AG09319 (cell line): ENCODE measurements at places on chromosomes 1 and 21.

DNA sequence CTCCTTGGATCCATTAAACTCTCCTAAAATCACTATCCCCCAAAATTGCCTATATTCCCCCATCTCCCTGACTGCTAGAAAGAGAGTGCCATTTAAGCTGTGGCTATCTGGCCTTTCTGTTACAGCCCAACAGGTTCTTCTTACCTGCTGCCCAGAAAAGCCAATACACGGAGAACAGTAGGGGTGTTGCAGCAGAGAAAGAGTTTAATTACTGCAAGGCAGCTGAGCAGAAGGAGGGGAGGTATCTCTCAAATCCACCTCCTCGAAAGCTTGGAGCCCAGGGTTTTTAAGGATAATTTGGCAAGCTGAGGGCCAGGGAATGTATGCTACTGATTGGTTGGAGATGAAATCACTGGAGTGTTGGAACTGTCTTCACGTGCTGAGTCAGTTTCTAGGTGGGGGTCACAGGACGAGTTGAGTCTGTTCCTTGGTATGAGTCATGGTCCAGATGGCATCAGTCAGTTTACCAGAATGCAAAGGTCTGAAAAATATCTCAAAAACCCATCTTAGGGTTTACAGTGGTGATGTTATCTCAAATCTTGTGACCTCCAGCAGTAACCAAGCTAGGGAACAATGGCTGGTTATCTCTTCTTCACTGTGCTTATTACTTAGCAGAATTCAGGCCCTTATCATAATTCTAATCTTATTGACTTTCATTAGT is 89.8 kb downstream of the SMYD3 start:
- no peak for DNase-seq

GRCh38 chr21:17859661-17860060 is 40.5 kb upstream of the C21orf91 start:
- DNase-seq, result no peak

GRCh38 chr1:87894062-87894461 is 565.4 kb downstream of the LMO4 start:
- DNase-seq, result no peak

DNA sequence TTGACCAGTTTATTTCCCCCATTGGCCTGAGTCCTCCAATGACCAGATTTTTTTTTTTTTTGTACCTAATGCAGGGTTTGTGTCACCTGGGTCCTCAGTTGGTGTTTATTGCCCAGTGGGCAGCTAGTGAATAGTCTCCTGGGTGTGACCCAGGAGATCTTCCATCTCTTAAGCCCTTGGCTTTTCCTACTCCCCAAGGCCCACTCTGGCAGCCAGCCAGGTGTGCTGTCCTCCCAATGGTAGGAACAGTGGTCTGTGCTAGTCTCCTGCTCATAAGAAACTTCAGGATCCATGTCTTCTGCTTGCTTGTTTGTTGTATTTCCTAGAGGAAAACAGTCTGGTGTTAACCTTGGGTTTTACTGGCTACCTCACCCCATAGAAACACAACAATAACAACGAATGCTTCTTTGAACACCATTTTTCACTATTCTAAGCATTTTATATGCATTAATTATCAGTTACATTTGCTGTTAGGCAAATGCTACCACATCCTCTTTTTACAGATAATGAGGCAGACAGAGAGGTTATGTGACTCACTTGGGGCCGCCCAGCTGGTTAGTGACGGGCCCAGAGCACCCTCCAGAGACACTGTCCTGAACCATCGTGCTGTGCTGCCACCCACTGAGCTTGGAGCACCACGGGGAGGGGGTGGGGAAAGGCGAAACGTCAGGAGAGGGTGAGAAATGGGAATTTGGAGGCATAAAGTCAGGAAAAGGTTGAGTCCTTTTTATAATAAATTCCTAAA is 107.5 kb downstream of the HIVEP3 start:
- DNase-seq, result no peak

- no peak for DNase-seq
Measured at GRCh38 chr1:172219966-172220365, 200.5 kb upstream of the C1orf105 start.

DNA sequence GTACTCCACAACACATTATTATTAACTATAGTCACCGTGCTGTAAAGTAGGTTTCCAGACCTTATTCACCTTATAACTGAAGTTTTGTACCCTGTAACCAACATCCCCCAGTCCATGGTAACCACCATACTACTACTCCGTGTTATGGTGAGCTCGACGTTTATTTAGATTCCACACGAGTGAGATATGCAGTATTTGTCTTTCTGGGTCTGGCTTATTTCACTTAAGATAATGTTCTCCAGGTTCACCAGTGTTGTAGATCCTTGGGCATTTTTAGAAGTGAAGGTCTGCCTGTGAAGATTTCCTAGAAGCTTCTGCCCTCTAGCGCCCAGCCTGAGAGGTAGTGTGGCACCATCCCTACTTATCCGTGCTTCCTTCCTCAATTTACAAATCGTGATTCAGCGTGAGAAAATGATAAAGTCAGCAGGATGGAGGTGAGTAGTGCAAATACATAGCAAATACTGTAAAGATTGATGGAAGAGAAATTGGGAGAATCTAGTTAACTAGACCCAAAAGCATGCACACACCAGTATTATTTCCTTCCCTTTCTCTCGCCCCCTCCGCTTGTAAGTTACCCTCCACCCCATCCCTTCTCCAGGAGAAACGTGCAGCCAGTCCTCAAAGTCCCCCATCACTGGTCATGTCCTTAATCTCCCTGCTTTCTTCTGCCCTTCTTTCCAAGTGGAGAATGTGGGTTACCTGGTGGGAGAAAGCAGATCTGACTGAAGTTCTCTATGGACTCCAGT is 36.0 kb upstream of the DISC1 start:
- peak; percentile 49 for DNase-seq

DNA sequence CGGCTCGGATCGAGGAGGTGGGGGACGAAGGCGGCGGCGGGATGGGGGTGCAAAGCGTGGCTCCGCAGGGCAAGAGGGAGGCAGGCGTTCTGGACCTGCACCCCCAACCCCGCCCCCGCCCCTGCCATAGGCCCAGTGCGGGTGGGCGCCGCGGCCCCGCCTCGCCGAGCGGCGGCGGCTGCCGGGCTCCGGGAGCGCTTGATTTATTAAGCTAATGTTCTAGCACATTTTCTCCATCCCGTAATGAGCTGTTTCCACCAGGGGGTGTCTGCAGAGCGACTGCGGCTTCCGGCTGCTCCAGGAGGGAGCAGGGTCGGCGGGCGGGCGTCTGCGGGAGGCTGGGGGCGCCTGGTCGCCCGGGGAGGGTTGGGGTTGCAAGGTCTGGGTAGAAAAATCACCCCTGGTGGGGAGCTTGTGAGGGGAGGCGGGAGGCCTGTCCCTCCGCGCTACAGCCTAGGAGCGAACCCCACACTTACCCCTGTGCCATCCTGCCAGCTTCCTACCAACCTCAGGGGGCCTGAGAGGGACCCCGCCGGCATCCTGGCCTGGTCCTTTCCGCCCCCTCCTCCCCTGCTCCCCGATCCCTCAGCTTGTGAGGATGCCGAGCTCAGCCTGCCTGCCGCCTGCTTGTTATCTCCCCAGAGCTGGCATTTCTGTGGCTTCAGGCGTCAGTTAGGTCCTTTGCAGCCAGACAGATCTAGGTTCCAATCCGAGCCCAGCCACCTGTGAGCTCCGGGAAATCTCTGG is 48.5 kb upstream of the ACOT11 start:
- no peak for DNase-seq

DNA sequence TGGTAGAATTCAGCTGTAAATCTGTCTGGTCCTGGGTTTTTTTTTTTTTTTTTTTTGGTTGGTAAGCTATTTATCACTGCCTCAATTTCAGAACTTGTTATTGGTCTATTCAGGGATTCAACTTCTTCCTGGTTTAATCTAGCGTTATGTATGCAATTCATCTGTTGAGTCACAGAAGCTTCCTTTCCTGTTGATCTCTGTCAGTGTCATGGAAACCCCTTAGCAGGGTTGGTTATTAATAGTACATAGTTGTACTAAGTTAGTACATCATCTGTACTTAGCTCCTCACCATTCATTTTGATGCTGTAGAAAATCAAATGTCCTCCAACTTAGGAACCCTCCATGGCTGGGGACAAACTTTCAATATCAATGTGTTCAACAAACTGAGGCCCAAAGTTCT is 51.0 kb upstream of the BARHL2 start:
- no peak for DNase-seq

DNA sequence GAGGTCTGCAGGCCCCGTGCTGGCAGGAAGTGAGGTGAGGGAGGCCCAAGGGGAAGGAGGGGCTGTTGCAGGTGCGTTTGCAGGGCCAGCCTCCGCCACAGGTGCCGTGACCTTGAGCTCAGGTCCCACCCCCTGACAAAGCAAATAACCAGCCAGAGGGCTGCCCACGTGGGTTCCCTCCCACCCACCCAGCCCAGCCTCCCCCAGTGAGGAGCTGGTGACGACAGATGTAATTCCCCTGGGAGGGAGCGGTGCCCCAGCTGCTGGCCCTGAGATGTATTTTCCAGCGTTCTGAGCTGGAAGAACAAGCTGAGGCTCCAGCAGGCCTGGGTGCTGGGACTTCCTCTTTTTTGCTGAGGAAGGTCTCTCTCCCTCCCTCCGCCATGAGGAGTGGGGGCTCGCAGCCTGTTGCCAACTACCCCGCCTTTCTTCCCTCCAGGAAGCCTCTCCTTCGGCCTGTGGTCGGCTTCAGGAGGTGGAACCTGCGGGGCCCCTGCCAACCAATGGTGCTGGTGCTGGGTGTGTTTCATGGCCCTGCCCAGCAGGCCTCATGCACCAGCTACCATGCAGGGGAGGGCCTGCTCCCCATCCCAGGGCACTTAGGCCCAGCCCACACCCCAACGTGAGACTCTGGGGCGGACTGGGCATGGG is 153.2 kb downstream of the PRDM16 start:
- DNase-seq, result no peak

- no peak for DNase-seq
Measured at GRCh38 chr1:146012703-146013558, 8.6 kb downstream of the HJV start.

GRCh38 chr21:23016617-23017016 is 2018.4 kb downstream of the NCAM2 start:
- no peak for DNase-seq

DNA sequence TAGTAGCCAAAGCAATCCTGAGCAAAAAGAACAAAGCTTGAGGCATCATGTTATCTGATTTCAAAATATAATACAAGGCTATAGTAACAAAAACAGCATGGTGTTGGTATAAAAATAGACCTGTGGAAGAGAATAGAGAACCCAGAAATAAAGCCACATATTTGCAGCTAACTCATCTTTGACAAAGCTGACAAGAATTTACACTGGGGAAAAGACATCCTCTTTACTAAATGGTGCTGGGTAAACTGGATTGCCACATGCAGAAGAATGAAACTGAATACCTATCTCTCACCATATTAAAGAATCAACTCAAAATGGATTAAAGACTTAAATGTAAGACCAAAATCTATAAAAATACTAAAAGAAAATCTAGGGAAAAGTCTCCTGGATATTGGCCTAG is 59.5 kb upstream of the CD55 start:
- no peak for DNase-seq

- no peak for DNase-seq
Measured at GRCh38 chr1:101136271-101136670, 100.5 kb upstream of the S1PR1 start.

GRCh38 chr21:33945652-33946270 is 30.2 kb upstream of the ATP5PO start:
- no peak for DNase-seq

GRCh38 chr21:35428937-35429336 is 379.8 kb upstream of the RUNX1 start:
- no peak for DNase-seq

GRCh38 chr1:179311149-179311700 is 17.6 kb downstream of the SOAT1 start:
- no peak for DNase-seq

GRCh38 chr1:209597499-209597898 is 14.0 kb downstream of the CAMK1G start:
- DNase-seq, result no peak

DNA sequence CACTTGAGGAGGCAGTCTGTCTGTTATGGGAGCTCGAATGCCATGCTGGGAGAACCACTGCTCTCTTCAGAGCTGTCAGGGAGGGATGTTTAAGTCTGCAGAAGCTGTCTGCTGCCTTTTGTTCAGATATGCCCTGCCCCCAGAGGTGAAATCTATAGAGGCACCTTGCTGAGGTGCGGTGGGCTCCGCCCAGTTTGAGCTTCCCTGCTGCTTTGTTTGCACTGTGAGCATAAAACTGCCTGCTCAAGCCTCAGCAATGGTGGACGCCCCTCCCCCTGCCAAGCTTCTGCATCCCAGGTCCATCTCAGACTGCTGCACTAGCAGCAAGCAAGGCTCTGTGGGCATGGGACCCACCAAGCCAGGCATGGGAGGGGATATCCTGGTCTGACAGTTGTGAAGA is 247.5 kb downstream of the LMX1A start:
- no peak for DNase-seq

- DNase-seq, result peak; percentile 88
Measured at GRCh38 chr1:8903908-8904650, 25.6 kb upstream of the ENO1 start.

DNA sequence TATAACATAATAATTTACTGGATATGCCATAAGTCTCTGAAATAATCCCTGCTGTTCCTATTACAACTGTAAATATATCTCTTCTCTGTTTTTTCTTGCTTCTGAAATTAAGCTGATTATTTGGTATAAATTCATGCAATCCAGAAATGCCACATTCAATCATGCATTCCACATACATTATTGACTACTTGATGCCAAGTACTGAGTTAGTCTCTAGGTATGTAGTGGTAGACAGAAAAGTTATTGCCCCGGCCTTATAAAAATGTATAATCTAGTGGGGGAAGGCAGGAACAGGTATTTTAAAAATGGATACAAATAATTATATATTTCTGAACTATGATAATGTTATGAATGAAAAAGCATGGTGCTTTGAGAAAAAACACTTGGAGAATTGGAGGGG is 338.6 kb upstream of the SNX7 start:
- DNase-seq, result no peak

GRCh38 chr1:44919400-44919799 is 67.0 kb downstream of the EIF2B3 start:
- DNase-seq, result no peak

DNA sequence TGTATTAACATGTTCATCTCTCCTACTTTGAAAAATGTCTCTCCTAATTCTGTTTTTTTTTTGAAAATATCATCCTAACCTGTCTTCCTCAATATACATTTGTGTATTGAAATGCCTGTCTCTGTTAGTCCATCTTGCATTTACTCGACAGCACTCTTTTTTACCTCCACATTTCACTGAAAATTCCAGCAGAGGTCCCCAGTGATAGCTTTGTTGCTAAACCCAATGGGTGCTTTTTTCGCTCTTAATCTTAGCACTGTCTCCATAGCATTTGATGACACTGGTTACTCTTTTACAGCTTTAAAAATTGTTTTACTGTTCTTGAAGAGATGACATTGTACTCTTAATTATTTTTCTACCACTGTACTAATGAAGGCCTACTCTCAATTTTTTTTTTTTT is 10.8 kb downstream of the OSBPL9 start:
- DNase-seq, result no peak

DNA sequence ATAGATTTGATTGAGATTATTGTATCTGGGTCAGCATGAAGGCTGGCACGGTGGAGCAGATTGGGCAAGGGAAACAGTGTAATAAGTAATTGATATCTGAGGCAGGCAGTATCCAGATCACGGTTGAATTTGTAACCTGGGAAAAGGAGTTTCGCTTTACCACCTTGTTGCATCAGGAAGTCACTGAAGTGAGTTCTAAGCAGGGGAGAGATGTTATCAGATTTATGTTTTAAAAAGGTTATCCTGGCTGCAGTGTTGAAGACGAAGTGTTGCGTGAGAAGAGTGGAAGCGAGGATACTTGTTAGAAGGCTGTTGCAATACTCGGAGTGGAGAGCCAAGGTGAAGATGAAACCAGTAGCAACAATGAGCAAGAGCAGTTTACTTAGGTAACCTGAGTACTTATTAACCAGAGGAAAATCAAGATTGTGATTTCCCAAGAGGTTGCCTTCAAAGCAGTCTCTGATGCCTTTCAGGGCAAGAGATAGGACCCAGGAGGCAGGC is 77.8 kb downstream of the LHX9 start:
- no peak for DNase-seq
